Body of pancreas (tissue), 4 donors: ENCODE measurements at places on chromosomes 2 and 18. TPM values are rescaled to one million over a fixed set of nuclear protein-coding genes. Genes with fewer than 3 reads are reported as not detected.

Gene C2orf78
- not detected for total RNA-seq

DNA sequence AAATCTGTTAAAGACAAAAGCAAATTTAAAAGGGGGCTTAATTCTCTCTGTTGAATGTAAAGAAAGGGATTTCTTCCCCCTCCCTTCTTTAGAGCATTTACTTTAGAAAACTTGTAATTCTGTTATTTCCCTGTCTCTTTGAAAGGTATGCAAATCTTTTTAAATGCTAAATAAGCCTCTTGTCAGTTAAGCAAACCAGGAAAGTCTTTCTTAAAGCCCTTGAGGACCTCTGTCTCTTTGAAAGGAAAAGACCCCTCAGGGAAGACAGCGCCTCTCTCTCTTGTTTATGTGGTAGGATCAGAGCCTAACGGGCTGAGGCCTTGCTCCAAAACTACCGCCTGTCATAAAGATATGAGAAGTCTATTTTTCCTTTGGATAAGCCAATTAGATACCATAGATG is 139.9 kb upstream of the CDH7 start:
- DNase-seq: no peak

Gene RFTN2
- 1.3 TPM for total RNA-seq

GRCh38 chr2:182558564-182558963 is 131.7 kb upstream of the PDE1A start:
- no peak for DNase-seq

Gene SERPINB10
- not detected for total RNA-seq

Gene ITGA6
- total RNA-seq: 210 TPM

Gene SLC39A10
- total RNA-seq: 17.8 TPM

Gene GPR39
- total RNA-seq: 9.6 TPM

- DNase-seq: no peak
Observed at GRCh38 chr2:120624738-120625446, 110.8 kb upstream of the GLI2 start.

DNA sequence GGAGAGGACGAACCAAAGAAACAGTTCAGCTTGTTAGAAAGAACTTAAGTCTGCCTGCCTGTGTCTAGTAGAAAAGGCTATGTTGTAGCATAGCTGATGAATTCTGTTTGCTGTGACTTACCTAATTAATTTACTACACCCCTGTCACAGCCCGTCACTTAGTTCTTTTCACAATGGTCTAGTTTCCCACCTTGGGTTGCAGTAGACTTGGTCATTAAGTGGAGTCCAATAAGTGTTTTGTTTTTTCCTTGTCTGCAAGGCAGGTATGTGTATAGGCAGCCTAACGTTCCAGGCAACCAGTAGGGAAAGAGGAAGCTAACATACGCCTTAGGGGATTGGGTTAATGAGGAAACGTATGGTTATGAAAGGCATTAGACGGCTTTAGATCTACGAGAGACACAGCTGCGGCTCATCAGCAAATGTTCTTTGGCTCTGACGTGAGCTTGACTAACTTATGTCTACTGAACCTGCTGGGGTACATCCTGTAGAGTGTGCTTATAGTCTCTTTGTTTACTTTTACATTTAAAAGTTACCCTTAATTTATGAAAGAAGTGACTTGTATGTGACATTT is 180.1 kb downstream of the PRPF40A start:
- DNase-seq: no peak

GRCh38 chr2:174535757-174536703 is 49.2 kb upstream of the GPR155 start:
- DNase-seq: no peak
